ENCODE measurements at places on chromosomes 4 and X. TPM values are rescaled to one million over a fixed set of nuclear protein-coding genes. Genes with fewer than 3 reads are reported as not detected.

CFAP47 gene
- not detected for total RNA-seq

- DNase-seq = peak; percentile 91
These were observed 30.7 kb downstream of the MSN start for GRCh38 chrX:65697915-65698796.

DNA sequence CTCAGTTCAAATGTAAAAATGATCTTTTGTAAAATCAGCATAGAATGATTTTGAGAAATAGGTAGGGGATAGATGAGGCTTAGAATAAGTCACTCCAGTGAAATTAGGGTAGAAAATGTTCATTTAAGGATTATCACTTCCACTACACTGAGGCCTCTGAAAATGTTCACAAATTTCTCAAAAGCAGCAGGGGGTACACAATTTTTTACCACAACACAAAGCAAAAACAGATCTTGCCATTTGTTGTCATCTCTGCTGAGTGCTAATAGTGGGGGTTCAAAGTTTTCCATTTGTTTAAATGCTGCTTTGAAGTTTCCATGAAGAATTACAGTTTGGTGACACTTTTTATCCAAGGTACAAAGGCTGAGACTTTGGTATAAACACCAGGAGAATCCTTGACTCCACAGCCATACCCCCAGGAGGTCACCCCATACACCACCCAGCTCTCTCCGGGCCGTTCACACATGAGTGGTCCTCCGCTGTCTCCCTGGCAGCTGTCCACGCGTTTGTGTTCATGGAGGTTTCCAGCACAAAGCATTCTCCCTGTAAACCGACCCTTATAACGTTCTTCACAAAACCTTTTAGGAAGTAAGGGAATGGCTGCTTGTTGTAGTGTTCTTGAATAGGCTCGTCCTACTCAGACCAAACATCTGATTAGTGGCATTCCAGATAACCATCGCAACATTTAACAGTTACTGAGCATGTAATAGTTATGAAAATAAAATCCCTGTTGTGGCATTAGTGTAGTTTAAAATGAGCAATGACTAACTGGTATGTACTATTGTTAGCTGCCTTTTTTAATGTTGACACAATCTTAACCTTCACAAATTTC, 71.0 kb downstream of the PRSS12 start:
- DNase-seq = no peak

GRCh38 chr4:162847945-162848549, 318.6 kb downstream of the NAF1 start:
- DNase-seq = no peak

DNA sequence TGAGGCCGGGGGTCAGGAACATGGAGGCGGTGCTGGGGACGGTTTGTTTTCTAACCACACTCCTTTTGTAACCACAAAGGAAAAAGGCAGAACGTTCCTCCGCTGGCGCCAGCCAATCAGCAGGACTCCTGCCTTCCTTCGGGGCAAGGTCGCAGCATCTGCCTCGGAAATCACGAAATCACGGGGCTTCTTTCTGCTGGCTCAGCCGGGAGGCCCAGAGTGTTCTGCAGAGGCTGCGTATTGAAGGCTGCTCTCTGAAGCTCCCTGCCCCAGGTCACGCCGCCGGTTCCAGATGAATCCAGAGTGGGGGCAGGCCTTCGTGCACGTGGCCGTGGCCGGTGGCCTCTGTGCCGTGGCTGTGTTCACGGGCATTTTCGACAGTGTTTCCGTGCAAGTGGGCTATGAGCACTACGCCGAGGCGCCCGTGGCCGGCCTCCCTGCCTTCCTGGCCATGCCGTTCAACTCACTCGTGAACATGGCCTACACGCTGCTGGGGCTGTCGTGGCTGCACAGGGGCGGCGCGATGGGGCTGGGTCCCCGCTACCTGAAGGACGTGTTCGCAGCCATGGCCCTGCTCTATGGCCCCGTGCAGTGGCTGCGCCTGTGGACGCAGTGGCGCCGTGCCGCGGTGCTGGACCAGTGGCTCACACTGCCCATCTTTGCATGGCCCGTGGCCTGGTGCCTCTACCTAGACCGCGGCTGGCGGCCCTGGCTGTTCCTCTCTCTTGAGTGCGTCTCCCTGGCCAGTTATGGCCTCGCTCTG, 9.4 kb downstream of the TMEM187 start:
- peak; percentile 91 for DNase-seq

GRCh38 chr4:26938516-26938915, 77.9 kb downstream of the STIM2 start:
- DNase-seq = no peak

GRCh38 chr4:38344929-38345328, 319.1 kb upstream of the KLF3 start:
- DNase-seq = no peak

DNA sequence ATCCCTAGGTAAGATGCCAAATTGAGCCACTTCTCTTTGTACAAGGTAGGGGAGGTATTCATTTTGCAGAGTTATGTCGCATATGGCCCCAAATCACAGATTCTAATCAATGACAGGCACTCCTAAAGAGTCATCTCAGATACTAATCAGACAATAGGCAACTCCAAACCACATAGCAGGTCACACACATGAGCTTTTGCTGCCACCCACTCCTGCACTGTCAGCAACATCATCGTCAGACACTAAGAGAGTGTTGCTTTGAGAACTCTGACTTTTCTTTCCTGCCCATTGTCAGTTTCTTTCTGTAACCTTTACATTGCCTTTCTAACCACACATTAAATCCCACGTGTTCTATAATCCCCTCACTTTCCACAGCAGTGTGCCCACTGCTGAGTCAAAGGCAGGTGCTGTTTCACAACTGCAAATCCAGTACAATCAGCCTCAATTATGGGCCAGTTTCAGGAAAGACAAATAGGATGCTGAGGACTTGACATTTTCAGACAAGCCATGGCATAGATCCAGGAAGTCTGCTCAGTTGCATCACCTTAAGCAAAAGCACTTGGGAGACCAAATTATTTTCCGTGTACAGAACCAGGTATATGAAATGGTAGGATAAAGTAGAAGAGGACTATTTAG, 23.5 kb downstream of the TMEM31 start:
- DNase-seq = no peak

All from activated CD4-positive, alpha-beta T cell treated with anti-CD3 and anti-CD28 coated beads, Interleukin-2, amount 10 ng/mL, durations not matched to agents 24 days and 14 days (primary cell).